ENCODE measurements at places on chromosomes 11 and 22.

- no peak for DNase-seq
Measured at GRCh38 chr22:29621761-29622526, 18.5 kb downstream of the NF2 start.

- DNase-seq = no peak
Measured at GRCh38 chr11:123362186-123362585, 67.9 kb upstream of the GRAMD1B start.

- no peak for DNase-seq
Measured at GRCh38 chr22:28933321-28933720, 49.9 kb downstream of the ZNRF3 start.

DNA sequence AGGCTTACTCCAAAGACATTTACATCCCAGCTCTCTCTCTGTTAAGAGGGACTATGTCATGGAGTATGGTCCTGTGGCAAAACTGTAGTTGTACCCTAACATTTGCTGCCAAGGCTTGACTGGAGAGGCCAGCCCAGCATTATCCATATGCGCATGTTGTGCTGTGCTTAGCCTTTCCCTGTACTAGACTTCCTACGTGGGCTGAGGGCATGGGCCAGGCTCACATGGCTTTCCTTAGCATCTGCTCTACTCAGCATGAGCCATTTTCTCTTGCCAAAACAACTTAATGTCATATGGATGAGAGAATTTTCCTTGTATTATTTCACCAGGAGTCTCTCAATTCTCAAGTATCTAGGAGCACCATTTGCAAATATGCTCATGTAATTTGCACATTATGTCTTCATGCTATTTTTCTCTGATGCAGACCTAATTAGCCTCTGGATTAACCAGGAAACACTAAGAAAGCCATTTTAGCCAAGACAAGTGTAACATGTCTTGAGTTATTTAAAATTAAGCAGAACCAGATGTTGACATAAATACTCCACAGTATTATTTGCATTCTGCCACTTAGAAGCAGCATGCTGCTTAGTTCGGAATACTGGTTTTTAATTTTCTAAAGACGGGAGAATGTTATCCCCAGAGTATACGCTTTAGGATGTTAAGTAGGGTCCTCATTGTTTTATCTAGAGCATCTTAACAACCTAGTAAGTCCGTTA, 71.7 kb upstream of the FAR1 start:
- no peak for DNase-seq

DNA sequence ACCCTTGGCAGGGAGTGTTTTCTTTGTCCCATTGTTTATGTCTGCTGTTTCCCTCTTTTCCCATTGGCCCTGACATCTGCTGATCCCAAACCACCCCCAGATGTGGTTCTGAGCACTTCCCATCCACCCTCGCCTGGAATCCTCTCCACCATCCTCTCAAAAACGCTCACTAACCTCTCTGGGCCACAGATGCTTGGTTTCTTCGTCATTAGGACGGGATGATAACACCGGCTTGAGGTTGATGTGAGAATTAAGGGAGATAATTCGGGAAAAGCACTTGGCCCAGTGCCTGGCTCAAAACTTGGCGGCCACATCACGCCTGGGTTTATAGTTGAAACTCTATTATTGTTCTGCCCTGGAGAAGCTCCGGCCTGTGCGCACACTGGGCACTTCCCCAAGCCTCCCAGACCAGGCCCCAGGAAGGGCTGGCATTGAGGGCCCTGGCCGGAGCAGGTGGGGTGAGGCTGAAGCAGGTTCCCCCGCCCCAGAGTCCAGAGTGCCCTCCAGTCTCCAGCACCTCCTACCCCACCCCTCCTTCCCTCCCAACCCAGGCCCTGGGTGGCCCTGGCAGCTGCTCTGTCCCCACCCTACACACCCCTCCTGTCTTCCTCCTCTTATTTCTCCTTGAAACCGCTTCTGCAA, 63.7 kb downstream of the CYTH4 start:
- DNase-seq = no peak
